ENCODE measurements at places on chromosomes 6 and 20.

- DNase-seq: no peak
Observed at GRCh38 chr6:79874531-79875134, 72.7 kb downstream of the ELOVL4 start.

DNA sequence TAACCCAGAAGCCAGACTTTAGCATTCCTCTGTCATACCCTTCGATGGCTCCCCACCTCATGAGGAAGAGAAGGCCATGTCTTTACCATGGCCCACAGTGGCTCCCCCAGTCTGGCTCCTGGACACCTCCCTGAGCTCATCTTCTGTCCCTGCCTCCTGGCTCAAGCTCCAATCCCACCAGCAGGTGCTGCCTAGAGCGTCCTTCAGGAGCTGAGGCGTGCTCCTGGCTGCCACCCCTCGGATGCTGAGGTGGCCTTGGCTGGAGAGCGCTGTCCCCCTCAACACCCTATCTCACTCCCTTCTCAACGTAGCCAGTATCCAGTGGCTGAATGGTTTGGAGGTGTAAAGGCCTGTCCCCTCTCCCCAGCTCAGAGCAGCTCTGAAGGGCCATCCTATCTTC lies 47.4 kb upstream of the RANBP9 start:
- no peak for DNase-seq

DNA sequence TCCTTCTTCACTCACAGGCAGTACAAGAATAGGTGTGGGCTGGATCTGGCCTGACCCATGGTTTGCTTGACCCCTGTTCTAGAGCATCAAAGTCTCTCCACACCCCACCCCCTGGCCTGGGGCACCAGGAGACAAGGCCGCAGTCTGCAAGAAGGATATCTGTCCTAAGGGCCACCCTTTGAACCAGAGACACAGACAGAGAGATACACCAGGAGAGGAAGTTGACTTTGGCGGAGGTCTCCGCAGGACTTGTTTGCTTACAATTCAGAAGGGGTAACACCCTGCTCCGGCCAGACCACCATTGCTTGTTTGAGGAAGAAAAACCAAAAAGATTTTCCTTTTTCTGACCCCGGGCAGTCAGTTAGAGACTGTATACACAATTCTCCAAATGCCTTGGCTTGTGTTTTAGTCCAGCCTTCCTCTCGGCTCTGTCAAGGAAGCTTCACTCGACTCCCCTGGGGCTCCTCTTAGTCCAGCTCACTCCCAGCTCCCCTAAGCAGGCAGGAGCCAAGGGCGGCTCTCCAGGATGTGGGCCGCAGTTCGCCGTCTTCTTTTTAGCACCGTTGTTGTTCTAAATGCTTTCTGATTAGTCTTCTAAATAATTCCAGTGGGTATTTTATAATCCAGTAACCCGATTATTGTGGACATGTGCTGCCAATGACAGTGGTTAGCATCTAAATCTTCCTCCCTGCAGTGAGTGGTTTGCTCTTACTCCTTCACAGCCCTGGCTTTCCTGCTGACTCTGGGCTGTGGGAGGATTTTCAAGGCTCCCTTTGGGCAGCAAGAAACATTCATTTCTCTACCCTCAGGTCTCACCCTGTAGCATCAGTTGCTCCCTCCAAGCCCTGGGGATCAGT lies 58.6 kb upstream of the MRPS10 start:
- DNase-seq: no peak

GRCh38 chr20:46420878-46421277 lies 14.5 kb upstream of the ELMO2 start:
- DNase-seq: no peak

- no peak for DNase-seq
Observed at GRCh38 chr20:45341939-45342854, 6.0 kb downstream of the SDC4 start.

GRCh38 chr6:142301651-142302391 lies at the start of gene ADGRG6:
TSS of gene ADGRG6 (plus strand) at chr6:142302007. CDS start at chr6:142302330, 323 bp downstream.
- DNase-seq: no peak

DNA sequence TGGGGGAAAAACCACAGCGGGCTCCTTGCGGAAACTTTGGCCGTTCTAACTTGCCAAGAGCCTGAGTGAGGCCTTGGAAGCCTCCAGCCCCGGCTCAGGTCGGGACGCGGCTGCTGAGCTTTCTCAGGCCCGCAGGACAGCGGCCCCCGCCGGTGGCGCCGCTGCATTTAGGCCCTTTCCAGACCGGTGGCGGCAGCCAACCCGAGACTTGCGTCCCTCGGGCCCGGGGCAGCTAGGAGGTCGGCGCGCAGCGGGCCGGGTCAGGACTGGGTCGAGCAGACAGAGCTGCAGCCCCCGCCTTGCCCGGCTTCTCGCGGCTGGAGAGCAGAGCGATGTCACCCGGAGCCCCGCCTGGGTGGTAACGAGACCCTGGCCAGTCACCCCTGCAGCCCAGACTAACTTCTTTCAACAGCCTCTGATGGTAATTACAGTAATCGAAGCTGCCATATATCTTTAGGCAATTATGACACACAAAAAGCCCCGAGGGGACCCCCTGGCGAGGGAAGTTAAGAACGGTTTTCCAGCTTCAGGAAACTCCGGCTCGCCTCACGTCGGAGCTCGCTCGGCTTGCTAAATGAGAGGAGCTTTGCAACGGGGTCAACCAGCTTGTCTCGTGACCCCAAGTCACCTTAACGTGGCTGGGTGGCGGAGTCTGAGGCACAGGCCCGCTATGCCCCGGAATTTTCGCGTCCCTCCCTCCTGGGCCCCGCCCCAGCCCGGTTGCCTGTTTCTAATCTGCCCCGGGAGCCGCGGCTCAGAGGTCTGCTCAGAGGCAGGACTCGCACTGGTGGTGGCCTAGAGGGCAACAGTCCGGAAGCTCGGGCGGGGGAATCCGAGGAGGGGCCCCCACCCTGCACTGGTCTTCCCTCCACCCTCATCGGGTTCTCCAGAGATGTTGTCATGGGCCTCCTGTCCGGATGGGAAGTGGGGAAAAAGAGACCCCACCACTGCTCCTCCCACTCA lies 3.0 kb downstream of the NR2E1 start:
- no peak for DNase-seq

DNA sequence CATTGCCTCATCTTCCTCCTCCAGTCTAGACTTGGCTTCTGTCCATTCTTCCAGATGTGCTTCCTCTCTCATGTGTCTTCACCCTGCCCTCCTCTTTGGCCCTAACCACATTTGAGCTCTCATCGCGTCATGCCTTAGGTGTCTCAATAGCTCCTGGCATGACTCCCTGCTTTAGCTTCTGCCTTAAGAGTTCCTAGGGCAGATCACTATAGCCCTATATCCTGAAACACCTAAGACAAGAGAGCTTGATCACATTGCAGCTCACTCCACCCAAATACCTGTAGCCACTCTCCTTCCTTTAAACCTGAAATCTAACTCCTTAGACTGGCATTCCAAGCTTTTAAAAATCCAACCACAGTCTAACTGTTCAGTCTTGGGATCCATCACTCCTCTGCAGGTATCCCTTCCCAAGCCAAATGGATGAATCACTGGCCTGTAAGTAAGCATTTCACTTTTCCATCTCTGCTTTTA lies 69.0 kb upstream of the STXBP5 start:
- no peak for DNase-seq

DNA sequence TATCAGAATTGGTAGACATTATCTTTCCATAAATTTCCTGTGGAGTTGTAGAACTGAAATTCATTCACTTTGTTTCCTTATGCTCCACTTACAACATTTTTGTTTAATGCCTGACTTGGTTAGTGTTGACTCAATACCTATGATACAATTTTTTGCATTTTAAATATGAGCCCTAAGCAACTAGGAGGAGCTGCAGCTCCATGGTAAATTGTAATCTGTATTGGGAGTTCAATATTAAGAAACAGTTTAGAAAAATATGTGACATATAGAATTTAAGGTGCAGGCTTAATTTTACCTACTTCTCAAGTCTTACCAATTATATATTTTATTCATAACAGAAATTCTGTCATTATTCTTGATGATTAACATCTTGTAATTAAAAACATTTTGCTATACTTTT lies 868.3 kb downstream of the EYS start:
- DNase-seq: no peak

- DNase-seq: no peak
Observed at GRCh38 chr20:751761-752160, 16.5 kb downstream of the SLC52A3 start.

GRCh38 chr6:21616005-21616404 lies 22.5 kb downstream of the SOX4 start:
- no peak for DNase-seq

DNA sequence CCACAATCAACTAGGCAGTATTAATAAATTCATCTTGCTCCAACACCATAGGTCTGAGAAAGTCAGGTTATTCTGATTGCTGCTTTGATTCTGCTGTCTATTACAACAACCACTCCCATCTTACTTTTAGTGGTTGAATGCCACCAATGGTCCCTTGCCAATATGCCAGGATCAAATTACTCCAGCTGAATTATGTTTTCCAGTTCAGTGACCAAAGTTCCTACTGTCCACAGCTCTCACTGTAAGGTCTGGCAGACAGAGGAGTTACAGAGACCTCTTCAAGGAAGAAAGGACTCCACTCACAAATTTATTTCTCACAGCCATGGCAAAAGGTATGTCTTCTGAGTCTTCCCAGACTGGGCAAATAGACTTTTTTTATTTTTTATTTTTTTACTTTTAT lies 557.0 kb downstream of the HAO1 start:
- no peak for DNase-seq

- no peak for DNase-seq
Observed at GRCh38 chr6:41642960-41643898, 5.0 kb downstream of the MDFI start.

DNA sequence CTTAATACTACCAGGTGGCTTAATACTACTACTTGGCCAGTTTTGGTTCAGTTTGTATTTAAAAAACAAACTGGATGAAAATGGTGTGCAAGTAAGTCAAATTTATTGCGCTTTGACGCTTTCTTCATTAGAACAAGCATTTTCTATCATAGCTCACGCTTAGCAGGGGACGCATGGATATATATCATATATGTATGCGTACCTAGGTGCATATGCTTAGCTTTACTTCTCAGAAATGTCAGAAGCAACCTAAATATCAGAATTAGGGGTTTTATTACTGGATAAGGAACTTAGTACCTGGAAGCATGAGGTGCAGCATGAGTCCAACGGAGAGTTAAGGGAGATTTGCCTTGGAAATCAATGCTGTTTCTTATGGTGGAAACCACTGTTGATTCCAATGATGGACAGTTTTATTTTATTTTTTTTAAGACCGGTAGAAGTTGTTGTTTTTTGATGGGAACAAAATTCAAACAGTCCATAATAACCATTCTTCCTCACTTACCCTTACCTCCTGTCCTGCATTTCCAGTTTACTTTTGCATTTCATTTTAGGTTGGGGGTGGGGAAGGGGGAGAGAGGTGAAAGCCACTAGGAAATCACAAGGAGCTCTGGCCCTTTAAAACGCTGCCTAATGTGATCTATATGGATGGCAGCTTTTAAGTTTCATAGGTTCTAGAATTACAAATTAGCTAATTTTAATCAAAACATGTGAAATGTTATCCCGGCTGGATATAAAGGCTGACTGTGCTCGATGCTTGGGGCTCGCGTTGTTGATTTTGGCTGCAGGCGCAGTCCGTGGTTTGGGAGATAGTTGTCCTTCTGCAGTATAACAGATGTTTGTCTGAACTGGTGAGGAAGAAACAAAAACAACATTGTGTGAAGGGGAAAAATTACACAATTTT lies 2.1 kb downstream of the SOBP start:
- no peak for DNase-seq

DNA sequence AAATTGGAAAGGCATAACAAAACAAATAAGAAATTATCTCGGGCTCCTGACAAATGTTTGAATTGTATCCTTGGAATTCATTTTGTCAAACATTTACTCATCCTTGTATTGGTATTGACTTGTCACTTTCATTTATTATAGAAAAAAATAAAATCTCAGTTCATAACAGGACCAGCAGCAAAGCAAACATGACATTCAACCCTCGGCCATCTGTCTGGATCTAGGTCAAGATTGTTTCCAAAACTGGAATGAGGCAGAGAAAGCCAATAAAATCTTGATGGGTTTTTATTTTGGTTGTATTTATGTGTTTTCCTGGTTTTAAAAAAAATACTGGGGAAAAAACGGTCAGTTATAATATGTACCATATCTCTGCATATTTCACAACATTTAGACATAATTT lies 42.9 kb upstream of the FABP7 start:
- DNase-seq: no peak

DNA sequence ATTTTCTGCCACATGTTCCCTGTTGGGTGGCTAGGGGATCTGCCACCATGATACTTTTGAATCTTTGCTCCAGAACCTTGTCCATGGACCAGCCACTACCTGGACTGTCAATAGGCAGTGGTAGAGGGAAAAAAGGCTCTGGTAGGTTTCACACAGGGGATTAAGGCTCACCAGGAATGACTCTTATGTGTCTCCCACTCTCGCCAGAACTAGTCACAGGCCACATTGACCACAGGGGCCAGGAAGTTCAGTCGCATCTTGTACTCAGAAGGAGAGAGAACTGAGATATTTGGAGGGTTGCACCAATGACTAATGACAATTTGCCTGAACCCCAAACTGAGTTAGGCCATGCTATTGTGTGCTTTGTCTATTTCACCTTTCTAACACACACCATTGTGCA lies 23.6 kb upstream of the APCDD1L start:
- DNase-seq: no peak

GRCh38 chr6:148746363-148747144 lies at the start of gene UST:
TSS of gene UST (plus strand) at chr6:148747030. CDS start at chr6:148747431, 401 bp downstream.
- peak; percentile 24 for DNase-seq

GRCh38 chr6:149473080-149474052 lies 11.4 kb downstream of the ZC3H12D start:
- DNase-seq: no peak

DNA sequence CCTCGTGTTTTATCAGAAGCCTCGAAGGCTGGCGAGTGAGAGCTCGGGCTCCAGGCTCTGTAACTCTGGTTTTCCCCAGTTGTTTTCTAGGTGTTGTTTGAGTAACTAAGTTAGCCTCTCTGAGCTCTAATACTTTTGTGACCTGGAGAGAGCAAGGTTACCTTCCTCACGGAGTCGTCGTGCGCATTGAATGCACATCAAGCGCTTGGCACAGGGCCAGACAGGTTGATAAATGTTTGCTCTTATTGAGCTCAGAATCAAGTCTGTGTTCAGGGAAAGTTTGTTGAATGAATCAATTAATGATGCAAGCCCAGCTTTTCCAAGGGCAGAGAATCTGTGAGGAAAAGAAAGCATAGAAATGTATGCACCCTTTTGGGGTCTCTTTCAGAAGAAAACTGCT lies 33.5 kb downstream of the EDN3 start:
- DNase-seq: no peak

DNA sequence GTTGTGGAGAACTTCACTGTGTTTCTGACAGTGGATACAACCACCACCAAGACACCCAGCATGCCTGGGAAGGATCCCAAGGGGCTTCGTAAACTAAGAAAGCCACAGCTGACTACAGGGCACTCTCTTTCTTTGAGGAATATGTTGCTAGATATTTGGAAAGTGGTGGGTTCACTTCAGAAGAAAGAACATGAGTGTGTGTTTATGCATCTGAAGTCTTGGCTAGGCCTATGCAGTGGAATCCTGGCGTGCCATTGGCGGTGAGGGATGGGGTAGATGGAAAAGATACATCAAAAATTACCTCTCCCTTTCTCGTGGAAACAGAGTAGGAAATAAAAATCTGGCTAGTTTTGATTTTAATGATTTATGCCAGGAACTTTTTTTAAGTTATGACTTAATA lies 187.7 kb downstream of the PDE7B start:
- DNase-seq: no peak

- no peak for DNase-seq
Observed at GRCh38 chr20:38870733-38871559, 55.3 kb upstream of the FAM83D start.

All from stimulated activated CD8-positive, alpha-beta memory T cell treated with anti-CD3 and anti-CD28 coated beads, Interleukin-7, amount 100 ng/mL, for 24 hours (primary cell).